Iris pigment epithelial cell (primary cell): ENCODE measurements at places on chromosomes 13 and 19.
A peak's percentile ranks its signal among the peaks of the same experiment; 100 is the strongest.

GRCh38 chr19:44662691-44663385 is 8.4 kb upstream of the CEACAM19 start:
- no peak for DNase-seq

- peak; percentile 71 for DNase-seq
These were observed at the start of gene ETV2 for GRCh38 chr19:35641515-35642151. Gene ETV2 (plus strand): TSS chr19:35641745. CDS start chr19:35642461, 716 bp downstream.

DNA sequence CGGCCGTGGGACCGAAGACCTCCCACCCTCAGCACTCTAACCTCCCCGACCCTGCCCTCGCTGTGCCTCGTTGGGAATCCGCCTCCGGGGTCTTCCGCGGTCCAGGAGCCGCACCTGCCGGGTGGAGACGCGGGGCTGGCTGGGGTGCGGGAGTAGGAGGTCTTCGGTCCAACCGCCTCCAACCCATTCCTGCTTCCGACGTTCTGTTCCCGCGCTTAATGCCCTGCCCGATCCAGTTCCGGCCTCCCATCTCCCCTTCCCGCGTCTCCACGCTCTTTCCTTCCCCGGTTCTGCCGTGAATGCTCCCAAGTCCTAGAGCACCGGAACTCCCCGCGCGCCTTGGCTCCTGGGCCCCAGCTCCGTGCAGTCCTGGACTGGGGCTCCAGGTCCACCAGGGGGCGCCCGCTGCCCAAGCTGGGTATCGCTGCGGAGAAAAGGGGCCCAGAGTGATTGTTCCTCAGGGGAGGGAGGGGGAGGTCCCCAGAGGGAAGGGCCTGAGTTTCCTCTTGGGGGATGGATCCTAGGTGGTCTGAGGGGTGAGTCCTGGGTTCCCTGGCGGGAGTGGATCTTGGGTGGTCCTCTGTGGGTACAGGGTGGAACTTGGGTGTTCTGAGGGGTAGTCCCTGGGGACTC is 14.1 kb upstream of the TNFSF9 start:
- peak; percentile 80 for DNase-seq

GRCh38 chr13:39910833-39911232 is 255.4 kb downstream of the COG6 start:
- peak; percentile 69 for DNase-seq

- DNase-seq = no peak
These were observed 5.7 kb upstream of the ZMYM2 start for GRCh38 chr13:19952850-19953249.

GRCh38 chr13:39565036-39565949 is 37.7 kb downstream of the LHFPL6 start:
- DNase-seq = peak; percentile 96

GRCh38 chr19:16373532-16373931 is 48.9 kb downstream of the KLF2 start:
- peak; percentile 74 for DNase-seq

DNA sequence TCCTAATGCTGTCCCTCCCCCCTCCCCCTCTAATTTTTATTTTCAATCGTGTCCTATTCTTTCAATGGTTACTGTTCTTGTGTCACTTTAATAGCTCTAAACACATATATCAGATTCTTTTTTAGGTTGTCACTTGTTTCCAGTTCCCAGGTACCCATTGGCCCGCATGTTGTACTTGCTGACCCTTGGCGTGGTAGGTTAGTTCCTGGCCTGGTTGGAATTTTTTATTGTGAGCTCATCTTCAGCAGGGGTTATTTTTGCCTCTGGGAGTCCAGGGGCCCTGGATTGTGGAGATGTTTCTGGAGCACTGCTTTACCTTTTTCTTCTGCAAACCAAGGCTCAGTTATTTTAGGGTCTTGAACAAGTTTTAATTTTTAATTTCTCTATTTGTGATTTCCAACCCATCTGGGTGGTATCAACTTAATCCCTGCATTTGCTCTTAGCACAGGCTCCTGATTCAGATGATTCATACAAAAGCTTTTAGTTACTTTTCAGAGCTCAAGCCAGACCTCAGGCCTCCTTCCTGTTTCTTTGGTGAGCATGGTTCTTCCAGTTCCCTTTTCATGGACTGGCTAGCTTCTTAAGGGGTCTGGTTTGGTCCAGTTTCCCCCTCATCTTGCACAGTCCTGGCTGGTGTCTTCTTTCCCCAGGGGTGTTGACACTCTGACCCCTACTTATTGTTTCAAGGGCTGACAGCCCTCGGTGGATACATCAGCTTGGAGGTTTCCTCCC is 220.5 kb downstream of the TM9SF2 start:
- peak; percentile 12 for DNase-seq

- no peak for DNase-seq
These were observed 78.9 kb upstream of the FLT1 start for GRCh38 chr13:28573595-28574373.

DNA sequence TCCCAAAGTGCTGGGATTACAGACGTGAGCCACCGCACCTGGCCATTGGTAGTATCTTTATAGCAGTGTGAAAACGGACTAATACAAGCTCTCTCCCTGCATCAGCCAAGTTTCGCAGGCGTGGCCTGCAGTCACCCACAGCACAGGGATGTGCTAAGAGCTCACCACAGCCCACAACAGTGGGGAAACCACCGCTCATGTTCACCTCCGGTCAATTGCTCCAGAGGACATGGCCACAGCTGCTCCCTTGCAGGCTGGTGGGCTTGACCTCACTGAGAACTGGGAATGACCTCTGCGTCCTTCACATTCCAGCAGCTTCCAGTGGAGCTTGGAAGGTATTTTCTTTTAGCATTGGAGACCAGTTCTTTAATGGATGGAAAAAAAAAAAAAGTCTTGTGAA is 156.4 kb downstream of the KCTD15 start:
- no peak for DNase-seq

DNA sequence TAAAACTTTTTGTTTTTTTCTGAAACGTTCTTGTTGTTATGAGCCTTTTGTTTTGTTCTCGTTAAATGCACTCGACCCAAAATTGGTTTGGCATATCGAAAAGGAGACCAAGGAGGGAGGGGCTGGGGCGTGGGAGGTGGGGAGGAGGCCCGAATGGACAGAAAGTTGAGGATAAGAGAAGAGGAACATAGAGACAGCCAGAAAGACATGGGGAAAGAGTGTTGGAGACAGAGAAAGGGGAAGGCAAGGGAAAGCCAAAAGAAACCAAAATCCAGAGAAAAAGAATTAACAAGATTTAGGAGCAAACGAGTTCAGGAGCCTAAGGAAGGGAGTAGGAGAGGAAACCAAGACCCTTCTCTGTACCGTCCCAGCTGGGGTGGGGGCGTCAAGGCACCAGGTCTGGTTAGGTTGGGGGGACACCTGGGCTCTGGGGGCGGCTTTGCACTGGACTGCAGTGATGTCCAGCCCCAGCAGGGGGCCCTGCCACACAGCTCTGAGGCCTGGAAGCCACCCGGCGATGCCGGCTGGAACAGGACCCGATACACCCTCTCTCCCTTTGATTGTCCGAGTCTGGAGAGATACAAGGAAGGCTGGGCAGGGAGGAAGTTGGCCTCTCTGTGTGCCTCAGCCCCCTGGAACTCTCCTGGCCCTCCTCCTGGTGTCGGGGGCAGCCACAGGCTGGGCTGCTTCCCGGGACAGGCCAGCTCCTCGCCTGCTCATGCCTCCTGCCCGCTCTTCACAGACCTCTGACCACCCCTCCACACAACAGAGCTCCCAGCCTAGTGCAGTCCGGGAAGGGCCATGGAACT is 11.6 kb upstream of the ASF1B start:
- DNase-seq = peak; percentile 58
